ENCODE measurements at places on chromosomes 5 and 9.

- no peak overlapping the region for H3K27ac ChIP-seq
- H3K36me3 ChIP-seq, result no peaks in the 10 kb centered on the region
- no peak for DNase-seq
- H3K4me1 ChIP-seq, result no peaks in the 10 kb centered on the region
- H3K4me3 ChIP-seq, result no peak overlapping the region
- H3K27me3 ChIP-seq, result no peaks in the 10 kb centered on the region
Observed at GRCh38 chr5:125412561-125413495, 666.4 kb upstream of the ZNF608 start.

DNA sequence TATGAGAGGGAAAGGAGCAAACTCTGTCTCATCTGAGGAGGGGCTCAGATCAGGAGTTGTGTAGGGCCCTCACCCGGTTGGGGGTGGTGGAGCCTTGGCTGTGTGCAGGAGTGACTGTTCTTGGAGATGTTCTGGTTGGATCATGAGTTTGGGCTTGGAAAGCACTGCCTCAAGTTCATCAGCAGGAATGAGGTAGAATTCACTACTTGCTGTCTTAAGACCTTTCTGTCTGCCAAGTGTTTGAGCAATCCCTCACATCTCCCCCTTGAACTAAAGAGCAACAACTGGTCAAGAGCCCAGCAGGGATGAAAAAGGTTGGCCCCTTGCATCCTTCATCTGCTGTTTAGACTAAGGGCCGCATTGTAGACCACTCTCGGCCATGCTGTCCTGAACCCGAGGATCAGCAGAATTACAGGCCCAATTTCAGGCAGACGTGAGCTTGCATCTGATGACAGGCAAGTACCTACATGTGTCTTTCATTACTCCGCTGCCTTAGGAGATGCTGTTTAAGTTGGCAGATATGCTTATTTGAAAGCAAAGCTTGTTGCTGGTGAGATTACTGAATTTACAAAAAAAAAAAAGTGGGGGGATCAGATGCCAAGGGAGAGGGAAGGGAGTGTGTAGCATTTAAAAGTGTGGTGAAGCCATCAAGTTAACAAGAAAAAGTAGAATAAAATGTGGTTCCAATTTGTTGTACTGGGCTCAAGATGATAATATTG, 36.4 kb downstream of the PIK3R1 start:
- peaks cover 90% of the 10 kb centered on the region for H3K4me1 ChIP-seq
- no peaks in the 10 kb centered on the region for H3K36me3 ChIP-seq
- no peaks in the 10 kb centered on the region for H3K27me3 ChIP-seq
- DNase-seq, result no peak
- H3K4me3 ChIP-seq, result peak overlapping the region; percentile 44
- peak overlapping the region; percentile 66 for H3K27ac ChIP-seq

DNA sequence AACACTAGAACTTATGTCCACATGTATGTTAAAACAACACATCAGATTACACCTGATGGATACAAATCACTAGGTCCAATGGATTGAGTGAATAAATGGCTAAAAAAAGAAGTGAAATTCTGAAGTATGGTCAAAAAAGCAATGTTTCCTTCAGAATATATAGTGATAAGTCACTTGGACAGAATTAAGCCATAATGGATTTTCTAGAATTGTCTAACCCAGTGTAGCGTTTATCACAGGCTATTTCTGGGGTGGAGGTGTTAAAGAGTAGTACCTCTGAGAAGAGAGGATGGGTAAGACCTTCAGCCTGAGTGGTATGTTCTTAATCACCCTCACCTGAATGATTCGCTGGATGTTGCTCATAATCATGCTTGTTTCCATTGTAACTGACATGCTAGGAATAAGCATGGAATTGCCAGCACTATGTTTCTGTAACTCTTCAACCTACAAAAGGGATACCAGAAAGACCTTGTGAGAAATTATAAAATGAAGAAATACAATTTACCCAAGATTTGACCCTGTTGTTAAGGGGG, 33.2 kb downstream of the SLC31A2 start:
- H3K4me3 ChIP-seq, result no peak overlapping the region
- H3K27ac ChIP-seq, result no peak overlapping the region
- no peaks in the 10 kb centered on the region for H3K27me3 ChIP-seq
- peaks cover 96% of the 10 kb centered on the region for H3K36me3 ChIP-seq
- DNase-seq, result no peak

GRCh38 chr5:11709021-11709420, 195.2 kb downstream of the CTNND2 start:
- DNase-seq, result no peak
- no peak overlapping the region for H3K4me3 ChIP-seq
- no peak overlapping the region for H3K27ac ChIP-seq
- no peaks in the 10 kb centered on the region for H3K27me3 ChIP-seq

DNA sequence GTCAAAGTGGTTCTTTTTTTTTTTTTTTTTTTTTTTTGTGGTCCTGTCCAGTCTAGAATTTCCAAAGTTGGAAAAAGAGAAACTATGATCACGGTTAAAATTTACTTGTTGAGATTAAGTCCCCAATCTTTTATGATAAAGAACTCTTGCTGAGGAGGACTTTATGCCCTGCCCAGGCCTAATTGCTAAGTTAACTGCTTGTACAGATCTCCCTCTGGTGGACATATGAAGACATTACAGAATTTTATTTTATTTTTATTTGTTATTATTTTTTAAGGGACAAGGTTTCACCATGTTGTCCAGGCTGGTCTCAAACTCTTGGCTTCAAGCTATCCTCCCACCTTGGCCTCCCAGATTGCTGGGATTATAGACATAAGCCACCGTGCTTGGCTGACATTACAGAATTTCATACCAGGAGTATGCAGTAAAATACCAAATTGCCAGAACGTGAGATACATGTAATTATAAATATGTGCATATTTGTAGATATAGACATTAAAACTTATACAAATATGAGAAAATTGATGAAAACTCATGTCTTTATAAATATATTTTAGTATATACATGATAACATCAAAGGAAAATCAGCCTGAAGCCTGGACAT, 91.2 kb downstream of the RFK start:
- H3K36me3 ChIP-seq, result no peaks in the 10 kb centered on the region
- no peak overlapping the region for H3K4me3 ChIP-seq
- H3K27ac ChIP-seq, result no peak overlapping the region
- no peak for DNase-seq

- no peak for DNase-seq
- H3K4me3 ChIP-seq, result no peak overlapping the region
- H3K4me1 ChIP-seq, result no peaks in the 10 kb centered on the region
- no peak overlapping the region for H3K27ac ChIP-seq
- no peaks in the 10 kb centered on the region for H3K36me3 ChIP-seq
Observed at GRCh38 chr9:35385042-35385441, 104.9 kb upstream of the RUSC2 start.

GRCh38 chr5:110354311-110354710, 372.2 kb downstream of the TMEM232 start:
- no peaks in the 10 kb centered on the region for H3K4me1 ChIP-seq
- DNase-seq, result no peak
- H3K27ac ChIP-seq, result no peak overlapping the region
- H3K4me3 ChIP-seq, result no peak overlapping the region
- no peaks in the 10 kb centered on the region for H3K36me3 ChIP-seq
- no peaks in the 10 kb centered on the region for H3K27me3 ChIP-seq

DNA sequence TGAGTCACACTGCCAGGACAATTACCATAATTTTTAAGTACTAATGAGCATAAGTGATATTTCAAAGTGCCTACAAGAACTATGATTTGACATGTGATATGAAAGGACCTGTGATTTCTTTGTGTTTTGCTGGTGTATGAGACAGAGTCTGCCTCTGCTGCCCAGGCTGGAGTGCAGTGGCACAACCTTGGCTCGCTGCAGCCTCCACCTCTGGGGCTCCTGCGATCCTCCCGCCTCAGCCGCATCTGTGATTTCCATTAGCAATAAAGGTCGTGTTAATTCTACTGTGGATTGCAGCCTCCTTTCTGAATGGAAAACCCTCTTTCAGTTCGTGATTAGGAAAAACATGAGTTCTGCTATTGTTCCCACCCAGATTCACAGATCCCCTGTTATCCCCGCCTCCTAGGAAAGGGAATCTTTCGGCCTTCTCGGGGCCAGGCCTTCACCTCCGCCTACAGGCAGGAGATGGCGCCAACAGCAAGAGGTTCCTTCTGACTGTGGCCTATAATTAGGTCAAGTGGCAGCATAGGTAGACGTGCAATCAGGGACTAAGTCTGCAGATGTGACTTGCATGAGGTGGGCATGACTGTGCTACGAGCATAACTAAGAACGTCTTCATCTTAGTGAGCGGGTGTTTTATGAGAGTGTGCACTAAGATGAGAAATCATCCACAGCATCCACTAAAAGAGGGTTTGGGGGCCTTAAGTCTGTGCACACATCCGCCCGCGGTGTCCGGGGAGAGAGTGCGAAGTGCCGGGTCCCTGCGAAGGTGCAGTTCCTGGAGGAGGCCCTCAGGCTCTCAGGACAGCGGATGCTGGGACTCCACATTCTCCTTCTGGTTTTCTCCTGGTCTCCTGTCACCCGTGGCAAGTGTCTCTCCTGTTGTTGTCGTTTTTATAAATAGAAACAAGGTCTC, 23.1 kb downstream of the TRIM7 start:
- H3K27ac ChIP-seq, result peak overlapping the region; percentile 19
- DNase-seq, result peak; percentile 62
- H3K4me1 ChIP-seq, result peaks cover 38% of the 10 kb centered on the region
- H3K4me3 ChIP-seq, result peak overlapping the region; percentile 25
- H3K36me3 ChIP-seq, result peaks cover 2% of the 10 kb centered on the region
- peaks cover 6% of the 10 kb centered on the region for H3K27me3 ChIP-seq

GRCh38 chr9:95349091-95350038, 31.9 kb upstream of the FANCC start:
- peaks cover 44% of the 10 kb centered on the region for H3K27me3 ChIP-seq
- DNase-seq, result peak; percentile 37
- peak overlapping the region; percentile 70 for H3K4me3 ChIP-seq
- H3K4me1 ChIP-seq, result peaks cover 6% of the 10 kb centered on the region

- no peak overlapping the region for H3K27ac ChIP-seq
- H3K4me3 ChIP-seq, result no peak overlapping the region
- no peaks in the 10 kb centered on the region for H3K27me3 ChIP-seq
- H3K4me1 ChIP-seq, result peaks cover 29% of the 10 kb centered on the region
Observed at GRCh38 chr5:116091416-116091815, 6.6 kb downstream of the COMMD10 start.

- H3K36me3 ChIP-seq, result no peaks in the 10 kb centered on the region
- no peak overlapping the region for H3K4me3 ChIP-seq
Observed at GRCh38 chr9:136625101-136626065, 37.3 kb upstream of the EGFL7 start.

GRCh38 chr5:140042393-140042642, 781 bp downstream of the NRG2 start:
- H3K36me3 ChIP-seq, result no peaks in the 10 kb centered on the region
- peak overlapping the region; percentile 26 for H3K4me3 ChIP-seq
- peaks cover 24% of the 10 kb centered on the region for H3K4me1 ChIP-seq
- H3K27me3 ChIP-seq, result peaks cover 71% of the 10 kb centered on the region
- H3K27ac ChIP-seq, result no peak overlapping the region

DNA sequence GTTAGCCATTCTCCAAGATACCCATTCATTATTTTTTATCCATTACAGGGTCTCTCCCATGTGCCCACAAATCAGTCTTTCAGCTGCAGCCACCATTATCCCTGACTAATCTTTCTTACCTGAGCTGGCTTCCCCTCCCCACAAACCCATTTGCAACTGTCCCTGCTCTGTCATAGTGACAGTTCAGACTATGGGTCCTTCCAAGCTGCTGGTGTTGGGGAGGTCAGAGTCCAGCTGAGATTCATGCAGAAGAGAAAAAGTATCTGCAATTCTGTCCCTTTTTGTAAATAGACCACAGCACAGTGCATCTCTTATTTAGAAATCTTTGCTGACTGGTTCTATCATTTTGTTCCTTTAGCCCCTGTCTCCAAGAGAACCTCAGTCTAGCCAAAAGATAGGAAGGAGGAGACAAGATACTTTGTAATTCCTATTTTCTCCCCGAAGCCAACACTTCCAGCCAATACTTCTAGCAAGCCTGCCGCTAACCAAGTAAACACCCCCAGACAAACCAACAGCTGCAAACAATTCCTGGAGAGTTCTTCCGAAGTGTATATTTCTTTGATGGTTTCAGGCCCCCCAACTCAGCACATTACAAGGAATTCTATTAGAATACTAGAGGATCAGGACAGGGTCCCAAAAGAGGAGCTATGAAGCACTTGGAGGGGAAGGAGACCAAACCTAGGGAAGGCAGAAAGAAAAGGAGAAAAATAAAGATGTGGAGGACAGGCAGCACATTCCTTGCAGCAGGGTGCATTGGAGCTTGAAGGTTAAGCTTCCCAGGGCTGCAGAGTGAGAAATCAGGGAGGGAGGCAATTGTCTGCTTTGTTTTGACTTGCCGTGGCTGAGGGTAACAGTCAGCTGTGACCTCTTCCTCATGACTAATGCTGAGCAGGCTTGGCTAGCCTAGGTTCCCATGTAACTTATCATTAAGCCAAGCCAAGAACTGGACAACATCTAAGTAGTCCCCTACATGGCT, 148.5 kb downstream of the SGCD start:
- no peak overlapping the region for H3K4me3 ChIP-seq
- H3K27me3 ChIP-seq, result peaks cover 12% of the 10 kb centered on the region
- DNase-seq, result no peak
- no peaks in the 10 kb centered on the region for H3K36me3 ChIP-seq
- no peak overlapping the region for H3K27ac ChIP-seq
- peaks cover 5% of the 10 kb centered on the region for H3K4me1 ChIP-seq

- no peaks in the 10 kb centered on the region for H3K4me1 ChIP-seq
- H3K36me3 ChIP-seq, result no peaks in the 10 kb centered on the region
- H3K27ac ChIP-seq, result no peak overlapping the region
- no peak for DNase-seq
- H3K4me3 ChIP-seq, result no peak overlapping the region
- H3K27me3 ChIP-seq, result no peaks in the 10 kb centered on the region
Observed at GRCh38 chr5:146626936-146627335, 110.9 kb upstream of the GPR151 start.

- DNase-seq, result no peak
- no peak overlapping the region for H3K4me3 ChIP-seq
- no peaks in the 10 kb centered on the region for H3K36me3 ChIP-seq
- peak overlapping the region; percentile 69 for H3K27ac ChIP-seq
- peaks cover 20% of the 10 kb centered on the region for H3K4me1 ChIP-seq
Observed at GRCh38 chr5:122756264-122756911, 18.5 kb upstream of the SNX2 start.

DNA sequence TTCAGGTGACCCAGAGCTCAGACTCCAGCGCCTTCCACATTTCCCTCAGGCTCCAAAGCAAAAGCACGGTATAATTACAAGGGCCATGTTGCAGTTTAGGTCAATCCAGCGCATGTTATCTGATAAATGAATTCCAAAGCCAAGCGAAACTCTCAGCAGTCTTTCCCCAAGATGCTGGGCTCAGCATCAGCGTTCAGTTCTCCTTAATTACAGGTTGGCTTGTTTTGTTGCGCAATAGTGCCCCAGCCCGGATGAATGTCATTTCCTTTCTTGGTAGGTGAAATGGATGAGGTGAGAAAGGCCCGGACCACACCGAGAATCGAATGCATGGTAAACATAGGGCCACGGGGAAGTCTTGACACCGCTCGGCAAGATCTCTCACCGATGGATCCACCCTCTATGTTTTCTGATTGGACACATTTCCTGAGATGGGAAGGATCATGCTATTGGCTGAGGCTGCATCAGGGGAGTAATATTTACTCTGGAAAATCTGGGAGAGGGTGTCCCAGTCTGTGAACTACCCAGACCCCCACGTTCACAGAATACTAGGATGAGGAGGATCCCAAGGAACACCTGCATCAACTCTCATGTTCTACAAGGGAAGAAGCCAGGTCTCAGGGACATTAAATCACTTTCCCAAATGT, 221.2 kb upstream of the ANKRD55 start:
- DNase-seq, result no peak
- H3K27ac ChIP-seq, result no peak overlapping the region
- no peak overlapping the region for H3K4me3 ChIP-seq
- no peaks in the 10 kb centered on the region for H3K27me3 ChIP-seq
- no peaks in the 10 kb centered on the region for H3K36me3 ChIP-seq

GRCh38 chr9:91710158-91710557, 239.9 kb downstream of the ROR2 start:
- no peak overlapping the region for H3K4me3 ChIP-seq
- H3K27ac ChIP-seq, result no peak overlapping the region
- no peak for DNase-seq
- H3K4me1 ChIP-seq, result peaks cover 5% of the 10 kb centered on the region
- H3K36me3 ChIP-seq, result peaks cover 2% of the 10 kb centered on the region

Data from activated T-cell treated with anti-CD3 and anti-CD28 coated beads, Interleukin-2, amount 50 U/mL, for 24 hours (primary cell).